ENCODE measurements at places on chromosomes 4 and X.
A peak's percentile ranks its signal among the peaks of the same experiment; 100 is the strongest.

GRCh38 chrX:136115126-136115903, 32.0 kb upstream of the FHL1 start:
- no peak for DNase-seq

DNA sequence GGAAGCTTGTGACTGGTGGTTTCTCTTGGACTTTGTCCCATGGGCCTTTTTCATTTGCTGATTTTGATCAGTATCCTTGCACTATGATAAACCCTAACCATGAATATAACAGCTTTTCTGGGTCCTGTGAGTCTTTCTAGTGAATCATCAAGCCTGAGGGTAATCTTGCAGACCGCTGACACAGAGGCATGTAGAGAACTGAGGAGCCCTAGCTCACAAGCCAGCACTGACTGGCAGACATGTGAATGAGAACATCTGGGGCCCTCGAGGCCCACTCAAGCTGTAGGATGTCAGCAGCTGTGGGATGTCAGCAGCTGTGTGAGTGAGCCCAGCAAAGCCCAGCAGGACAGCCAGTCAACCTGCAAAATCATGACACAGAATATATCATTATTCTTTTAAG, 36.7 kb downstream of the HMGB3 start:
- no peak for DNase-seq

DNA sequence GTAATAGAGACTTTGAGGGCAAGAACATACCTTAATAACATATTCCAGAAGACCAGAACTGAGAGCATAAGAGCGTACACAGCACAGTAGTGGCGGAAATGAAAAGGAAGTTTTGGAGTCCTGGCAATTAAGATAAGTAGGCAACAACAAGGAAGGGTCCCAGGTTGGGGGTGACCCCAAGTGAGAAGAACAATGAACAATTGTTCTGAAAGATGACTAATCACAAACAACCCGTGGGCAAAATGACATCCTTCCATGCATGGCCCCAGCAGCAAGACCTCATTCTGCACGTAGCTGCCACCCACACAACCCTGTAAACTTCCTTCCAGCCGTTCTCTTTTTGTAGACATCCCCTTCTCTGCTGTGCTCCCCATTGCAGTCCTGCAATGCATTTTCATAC, 384.4 kb upstream of the PABPC4L start:
- DNase-seq, result no peak

DNA sequence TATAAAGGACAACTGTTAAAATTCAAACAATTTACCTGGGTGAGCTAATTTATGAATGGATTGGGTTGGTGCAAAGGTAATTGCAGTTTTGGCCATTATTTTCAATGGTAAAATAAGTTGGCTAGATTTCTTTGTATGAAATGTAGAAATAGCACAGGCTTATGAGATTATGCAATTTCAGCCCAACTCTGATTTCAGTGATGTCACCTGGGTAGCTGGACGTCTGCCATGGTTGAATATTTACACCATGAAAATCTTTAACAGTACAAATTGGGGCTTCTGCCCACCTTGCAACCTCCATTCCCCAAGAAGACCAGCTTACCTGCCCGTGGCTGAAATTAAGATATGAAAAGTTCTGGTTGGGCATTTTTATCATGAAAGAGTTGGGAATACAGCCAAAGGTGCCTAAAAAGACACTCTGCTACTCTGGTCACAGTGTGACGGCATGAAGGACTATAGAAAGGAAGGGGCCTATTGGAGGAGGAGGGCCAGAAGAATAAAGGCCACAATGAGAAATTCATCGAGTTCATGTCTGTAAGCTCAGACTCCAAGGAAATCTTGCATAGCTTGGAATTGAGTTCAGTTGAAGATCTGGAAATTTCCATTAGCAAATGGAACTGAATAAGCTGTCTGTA, 29.7 kb downstream of the EGF start:
- DNase-seq, result no peak

DNA sequence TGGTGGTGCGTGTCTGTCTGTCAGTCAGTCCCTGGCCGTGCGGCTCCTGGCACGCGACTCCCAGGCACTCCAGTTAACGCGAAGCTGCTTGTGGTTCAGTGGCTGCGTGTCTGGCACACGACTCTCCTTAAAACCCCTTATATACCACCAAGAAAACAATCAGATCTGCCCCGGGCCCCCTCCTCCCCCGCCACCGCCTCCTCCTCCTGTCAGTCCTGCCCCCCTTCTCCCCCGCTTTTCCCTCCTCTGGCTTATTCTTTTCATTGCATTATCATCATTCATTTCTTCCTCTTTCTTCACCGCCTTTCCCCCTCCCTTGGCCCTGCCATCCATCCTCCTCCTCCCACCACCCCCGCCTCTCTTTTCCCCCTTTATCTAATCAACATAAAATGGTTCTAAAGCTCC, at the start of gene NEUROG2:
TSS of gene NEUROG2 (minus strand) at position 115 of the 405 bp plus-strand sequence. CDS start 705 bp downstream, outside the sequence.
- DNase-seq, result no peak

DNA sequence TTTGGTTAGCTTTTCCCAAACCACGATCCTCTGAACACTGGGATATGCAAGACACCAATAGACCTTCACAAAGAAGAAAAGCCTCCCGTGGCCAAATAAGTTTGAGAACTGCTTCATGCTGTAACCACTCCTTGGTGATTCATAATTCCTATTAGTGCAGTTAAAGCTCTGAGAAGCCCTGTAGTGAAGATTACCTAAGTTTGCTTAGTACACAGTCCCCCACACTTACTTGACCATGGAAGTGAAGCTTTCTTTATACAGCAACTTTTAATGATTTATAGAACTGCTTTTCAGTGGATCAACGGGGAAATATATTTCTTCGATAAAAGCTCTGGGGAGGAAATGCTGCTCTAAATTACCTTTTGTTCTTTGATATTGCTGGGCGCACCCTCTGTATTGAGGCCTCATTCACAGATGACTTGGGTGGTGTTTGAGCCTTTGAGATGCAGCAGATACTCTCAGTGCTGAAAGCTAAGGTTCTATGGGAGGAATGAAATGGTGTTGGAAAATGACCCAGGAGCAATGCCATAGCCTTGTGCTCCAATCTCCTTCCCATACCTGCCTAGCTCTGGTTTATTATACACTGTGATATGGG, 67.4 kb downstream of the CBLL2 start:
- no peak for DNase-seq

GRCh38 chrX:149993989-149994388, 55.7 kb upstream of the EOLA2 start:
- DNase-seq, result no peak

- no peak for DNase-seq
Observed at GRCh38 chr4:176393306-176394013, 73.7 kb downstream of the SPCS3 start.

- no peak for DNase-seq
Observed at GRCh38 chrX:72712094-72712755, 1.9 kb downstream of the PHKA1 start.

- DNase-seq, result peak; percentile 86
Observed at GRCh38 chr4:140158365-140159030, 4.5 kb upstream of the MAML3 start.

- no peak for DNase-seq
Observed at GRCh38 chrX:13666836-13667235, 13.9 kb downstream of the TCEANC start.

DNA sequence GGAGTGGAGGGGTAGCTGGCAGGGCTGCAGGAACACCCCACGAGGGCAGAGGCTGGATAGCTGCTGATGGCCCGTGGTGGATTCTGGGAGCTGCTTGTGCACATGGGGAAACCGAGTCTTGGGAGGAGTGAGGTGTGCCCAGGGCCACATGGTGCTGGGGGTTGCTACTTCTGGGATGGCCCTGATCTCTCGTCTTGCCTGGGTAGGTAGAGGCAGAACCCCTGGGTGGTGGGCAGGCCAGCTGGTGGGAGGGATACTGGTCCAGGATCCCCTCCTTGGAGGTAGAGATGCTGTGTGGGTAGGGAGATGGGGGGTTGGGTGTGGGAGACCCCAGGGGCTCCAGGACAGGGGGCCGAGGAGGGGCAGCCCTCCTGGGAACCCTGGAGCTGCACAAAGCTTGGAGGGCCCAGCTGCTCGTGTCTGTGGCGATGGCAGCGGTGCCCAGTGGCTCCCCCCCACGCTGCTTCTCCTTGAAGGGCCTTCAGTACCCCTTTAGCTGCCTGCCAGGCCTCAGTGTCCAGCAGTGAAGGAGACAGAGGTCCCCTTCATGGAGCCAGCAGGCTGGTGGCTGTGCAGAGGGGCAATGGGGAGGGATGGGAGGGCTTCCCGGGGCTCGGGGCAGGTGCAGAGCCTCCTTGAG, 3.2 kb downstream of the NAT8L start:
- DNase-seq, result no peak

DNA sequence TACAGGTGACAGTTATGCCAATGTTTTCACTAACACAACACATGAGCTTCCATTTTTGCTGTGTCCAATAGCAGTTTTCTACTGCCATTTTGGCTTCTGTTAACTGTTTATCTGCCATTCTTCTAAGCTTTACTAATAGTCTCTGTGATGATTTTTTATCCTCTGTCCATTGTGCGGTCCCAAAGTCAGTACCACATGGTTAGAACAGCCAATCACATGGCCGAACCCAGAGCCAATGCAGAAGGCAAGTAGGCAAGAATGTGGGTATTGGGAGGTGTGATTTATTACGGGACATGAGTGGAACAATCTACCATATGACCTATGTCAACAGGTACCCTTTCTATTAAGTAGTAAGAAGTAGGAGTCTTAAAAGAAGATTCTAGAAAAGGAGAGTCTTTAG, 61.5 kb downstream of the GRIA2 start:
- no peak for DNase-seq

DNA sequence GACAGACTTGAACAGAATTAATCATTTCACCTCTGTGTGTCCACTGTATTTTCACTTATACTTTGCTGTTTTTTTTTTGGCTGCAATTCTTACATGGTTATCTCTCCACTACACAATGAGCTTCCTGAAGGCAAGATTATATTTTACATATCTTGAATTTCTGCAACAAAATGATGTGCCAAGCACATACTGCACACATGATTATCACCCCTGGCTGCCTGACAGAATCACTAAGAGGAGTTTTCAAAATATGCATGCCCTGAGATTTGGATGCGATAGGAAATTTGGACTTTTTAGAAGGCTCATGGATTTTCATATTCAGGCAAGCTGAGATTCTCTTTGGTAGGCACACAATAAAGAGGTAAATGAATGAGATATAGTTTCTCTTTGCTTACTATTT, 1162.1 kb upstream of the IGFBP7 start:
- DNase-seq, result no peak

GRCh38 chr4:168787334-168787733, 222.7 kb downstream of the CBR4 start:
- no peak for DNase-seq

DNA sequence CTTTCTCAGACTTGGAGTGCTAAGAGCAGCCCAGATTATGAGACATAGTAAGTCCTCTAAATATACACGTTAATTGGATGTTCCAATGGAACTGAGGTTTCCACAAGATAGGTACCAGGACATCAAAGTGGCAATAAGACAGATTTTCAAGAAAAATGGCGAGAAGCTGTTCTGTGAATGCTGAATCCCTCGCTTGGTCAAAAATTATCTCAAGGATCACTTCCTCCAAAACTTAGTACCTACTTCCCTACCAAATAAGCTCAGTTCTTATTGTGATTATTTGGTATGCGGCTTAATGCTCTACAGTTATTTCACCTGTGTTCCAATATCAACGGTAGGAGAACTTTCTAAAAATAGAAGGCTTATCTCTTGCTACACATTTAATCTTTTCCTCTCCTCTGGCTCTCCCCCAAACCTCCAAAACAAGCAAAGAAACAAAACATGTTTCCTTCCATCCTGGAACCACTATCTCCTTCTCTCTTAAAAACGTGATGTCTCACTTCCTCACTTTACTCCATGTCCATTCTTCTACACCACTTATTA, 14.7 kb downstream of the PDGFC start:
- DNase-seq, result no peak

- DNase-seq, result no peak
Observed at GRCh38 chr4:35541146-35541887, 703.0 kb downstream of the ARAP2 start.

DNA sequence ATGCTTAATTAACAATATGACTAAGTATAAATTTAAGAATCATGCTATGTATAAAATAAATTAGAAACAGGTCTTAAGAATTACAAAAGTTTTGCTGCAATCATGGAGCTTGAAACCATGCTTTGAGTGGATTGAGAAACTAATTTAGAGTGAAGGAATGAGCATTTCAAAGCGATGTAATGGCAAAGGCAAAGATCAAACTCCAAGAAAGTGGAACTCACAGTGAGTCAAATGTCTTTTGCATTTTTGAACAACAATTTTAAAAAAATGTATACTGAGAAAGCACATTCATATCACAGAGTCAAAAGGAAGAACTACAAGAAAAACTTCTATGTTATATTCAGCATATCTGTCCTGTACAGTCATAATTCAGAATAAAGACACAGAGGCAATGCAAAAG, 6.6 kb downstream of the GPRIN3 start:
- no peak for DNase-seq

- DNase-seq, result no peak
Observed at GRCh38 chr4:162838671-162839070, 328.0 kb downstream of the NAF1 start.

DNA sequence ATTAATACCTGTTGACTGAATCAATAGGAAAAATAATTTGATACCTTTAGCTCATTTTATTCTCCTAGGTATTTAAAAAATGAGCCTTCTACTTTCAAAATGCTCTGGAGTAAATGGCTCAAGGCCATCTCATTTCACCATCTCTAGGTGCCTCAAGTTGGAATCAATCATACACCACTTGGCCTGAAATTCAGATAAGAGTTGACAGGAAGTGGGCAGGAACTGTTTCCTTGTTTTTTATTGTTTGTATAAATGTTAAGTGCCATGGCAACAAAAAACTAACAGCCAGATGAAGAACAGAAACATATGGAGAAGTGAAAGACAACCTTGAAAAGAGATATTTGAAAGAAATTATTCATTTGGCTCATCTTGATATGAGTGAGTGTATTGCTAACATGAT, 12.4 kb downstream of the LIMCH1 start:
- peak; percentile 85 for DNase-seq

DNA sequence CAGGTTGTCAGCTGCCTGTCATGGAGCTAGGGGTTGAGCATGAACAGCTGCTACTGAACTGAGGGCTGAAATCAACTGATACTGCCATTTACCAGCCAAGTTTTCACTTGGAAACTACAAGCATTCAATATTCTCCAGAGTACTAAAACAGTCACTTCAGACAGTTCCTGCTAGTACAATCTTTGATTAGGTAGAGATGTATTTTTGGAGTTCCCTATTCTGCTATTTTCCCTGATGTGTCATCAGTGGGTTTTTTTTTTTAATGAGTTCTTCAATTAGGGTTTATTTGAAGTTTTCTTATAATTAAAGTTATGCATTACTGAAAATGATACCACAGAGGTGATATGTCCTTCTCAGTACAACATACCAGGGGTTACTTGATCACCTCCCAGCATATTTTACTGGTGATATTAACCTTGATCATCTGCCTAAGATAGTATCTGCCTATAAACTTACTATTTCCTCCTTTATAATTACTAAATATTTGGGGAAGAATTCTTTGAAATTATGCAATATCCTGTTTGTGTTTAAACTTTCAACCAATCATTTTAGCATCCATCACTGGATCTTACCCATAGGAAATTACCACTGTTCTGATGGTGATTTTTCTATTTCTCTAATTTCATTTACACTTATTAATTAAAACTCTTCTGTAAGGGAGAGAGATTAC, 13.6 kb downstream of the PDCL2 start:
- peak; percentile 2 for DNase-seq

GRCh38 chr4:8585186-8585585, 5.0 kb downstream of the GPR78 start:
- DNase-seq, result no peak

Data from LNCaP clone FGC (cell line).